ENCODE measurements at places on chromosomes 3 and 15.

- DNase-seq = no peak
Observed at GRCh38 chr3:49716691-49717210, 2.7 kb downstream of the AMIGO3 start.

DNA sequence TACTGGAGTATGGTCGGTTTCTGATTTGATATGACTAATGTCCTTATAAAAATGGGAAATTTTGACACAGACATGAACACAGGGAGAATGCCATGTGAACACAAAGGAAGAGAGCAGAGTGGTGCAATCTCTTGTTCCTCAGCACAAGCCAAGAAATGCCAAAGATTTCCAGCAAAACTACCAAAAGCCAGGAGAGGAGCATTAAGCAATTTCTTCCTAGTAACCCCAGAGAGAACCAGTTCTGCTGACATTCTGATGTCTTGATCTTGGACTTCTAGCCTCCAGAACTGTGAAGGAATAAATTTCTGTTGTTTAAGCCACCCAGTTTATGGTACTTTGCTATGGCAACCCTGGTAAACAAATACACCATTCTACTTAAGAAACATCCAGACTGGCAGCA lies 227.8 kb upstream of the MRPL3 start:
- no peak for DNase-seq

GRCh38 chr3:976006-976405 lies 116.8 kb upstream of the CNTN6 start:
- DNase-seq = no peak

DNA sequence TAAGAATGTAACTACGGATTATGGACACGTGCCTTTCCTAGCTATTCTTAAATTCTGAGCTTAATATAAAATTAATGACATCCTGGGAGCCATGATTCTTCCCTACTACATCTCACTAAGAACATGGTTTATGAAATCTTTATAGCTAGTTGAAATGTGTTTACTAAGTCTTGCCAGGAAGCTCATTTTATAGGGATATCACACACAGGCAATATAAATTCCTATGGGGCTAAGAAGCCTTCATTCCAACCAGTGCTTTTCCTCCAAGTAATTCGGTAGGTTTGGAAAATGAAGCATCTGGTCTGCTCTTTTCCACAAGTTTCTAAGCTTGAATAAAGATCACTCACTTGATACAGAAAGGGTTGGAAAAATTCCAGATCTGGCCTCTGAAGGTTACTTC lies 802.6 kb downstream of the FHIT start:
- no peak for DNase-seq
